T47D (cell line): ENCODE measurements at places on chromosomes 3 and 15.

GRCh38 chr3:106217745-106218144 is 348.9 kb upstream of the CBLB start:
- no peak for DNase-seq

DNA sequence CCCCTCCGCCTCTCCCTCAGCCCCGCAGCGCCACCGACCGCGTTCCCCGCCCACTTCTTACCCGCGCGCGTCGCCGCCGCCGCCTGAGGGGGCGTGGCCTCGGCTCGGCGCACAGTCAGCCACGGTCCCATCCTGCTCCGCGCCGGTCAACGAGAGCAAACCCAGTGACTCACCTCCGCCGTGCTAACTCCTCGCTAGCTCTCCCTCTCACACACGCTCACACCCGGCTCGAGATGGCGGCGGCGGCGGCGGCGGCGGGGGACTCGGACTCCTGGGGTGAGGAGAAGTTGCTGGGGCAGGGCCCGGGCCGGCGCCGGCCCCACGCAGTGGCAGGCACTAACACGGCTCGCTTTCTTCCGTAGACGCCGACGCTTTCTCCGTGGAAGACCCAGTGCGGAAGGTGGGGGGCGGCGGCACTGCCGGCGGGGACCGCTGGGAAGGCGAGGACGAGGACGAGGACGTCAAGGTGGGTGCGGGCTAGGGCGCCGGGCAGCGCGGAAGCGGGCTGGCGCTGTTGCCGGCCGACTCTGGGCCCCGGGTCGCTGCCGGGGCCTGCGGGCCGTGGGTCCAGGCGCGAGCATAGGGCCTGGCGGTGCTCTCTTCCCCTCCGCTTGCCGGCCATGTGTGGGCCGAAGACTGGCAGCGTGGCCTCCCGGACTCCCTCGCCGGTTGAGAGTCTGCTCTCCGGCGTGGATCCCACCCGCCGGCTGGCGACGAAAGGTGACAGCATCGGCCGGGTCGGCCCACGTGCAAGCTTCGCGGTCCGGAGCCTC is at the start of gene EIF3J:
TSS of gene EIF3J (plus strand) at position 186 of the 773 bp plus-strand sequence. CDS start at position 234, 48 bp downstream.
- peak; percentile 91 for DNase-seq

GRCh38 chr3:146280864-146281263 is 30.0 kb upstream of the PLSCR4 start:
- no peak for DNase-seq

DNA sequence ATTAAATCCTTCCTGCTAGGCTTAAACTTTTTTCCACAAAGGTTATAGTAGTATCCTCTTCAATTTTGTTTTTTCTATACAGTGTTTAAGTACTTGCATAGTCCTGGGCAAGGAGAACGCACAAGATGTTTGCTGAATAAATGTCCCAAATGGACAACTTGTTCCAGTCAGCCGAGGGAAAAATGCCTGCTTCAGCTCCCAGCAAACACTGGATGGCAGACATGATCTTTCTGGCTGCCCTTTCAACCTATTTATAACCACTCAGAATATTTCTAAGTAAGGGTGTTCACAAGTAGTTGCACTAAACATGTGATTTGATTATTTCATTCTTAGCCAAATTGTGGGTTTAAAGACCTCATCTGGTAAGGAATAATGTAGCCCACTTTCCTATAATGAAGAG is 29.8 kb downstream of the GNB4 start:
- DNase-seq = peak; percentile 69

DNA sequence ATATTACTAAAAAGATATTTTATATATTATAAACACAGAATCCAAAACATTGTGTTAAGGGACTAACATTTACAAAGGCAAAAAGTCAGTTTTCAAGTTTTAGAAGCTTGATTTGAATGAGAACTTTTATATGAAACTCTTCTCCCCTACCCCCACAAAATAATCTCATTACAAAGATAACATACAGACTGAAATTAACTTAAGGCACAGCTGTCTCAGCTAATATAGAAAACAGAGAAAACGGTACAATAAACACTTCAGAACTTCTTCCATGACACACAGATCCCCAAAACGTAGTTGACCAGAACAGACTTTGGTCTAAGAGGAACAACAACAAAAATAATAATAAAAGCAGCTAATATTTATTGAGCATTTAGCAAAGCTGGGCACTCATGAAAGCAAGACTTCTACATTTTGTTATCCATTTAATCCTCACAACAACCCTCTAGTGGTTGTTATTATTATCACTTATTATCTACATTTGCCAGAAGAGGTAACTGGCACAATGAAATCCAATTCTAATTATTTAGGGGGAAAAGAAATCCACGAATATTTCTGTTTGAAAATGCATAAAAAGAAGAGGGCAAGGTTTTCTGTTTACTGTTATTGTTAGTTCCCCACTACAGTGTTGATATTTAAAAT is 68.1 kb downstream of the PFN2 start:
- no peak for DNase-seq

GRCh38 chr3:53416530-53416929 is 69.2 kb upstream of the DCP1A start:
- no peak for DNase-seq

DNA sequence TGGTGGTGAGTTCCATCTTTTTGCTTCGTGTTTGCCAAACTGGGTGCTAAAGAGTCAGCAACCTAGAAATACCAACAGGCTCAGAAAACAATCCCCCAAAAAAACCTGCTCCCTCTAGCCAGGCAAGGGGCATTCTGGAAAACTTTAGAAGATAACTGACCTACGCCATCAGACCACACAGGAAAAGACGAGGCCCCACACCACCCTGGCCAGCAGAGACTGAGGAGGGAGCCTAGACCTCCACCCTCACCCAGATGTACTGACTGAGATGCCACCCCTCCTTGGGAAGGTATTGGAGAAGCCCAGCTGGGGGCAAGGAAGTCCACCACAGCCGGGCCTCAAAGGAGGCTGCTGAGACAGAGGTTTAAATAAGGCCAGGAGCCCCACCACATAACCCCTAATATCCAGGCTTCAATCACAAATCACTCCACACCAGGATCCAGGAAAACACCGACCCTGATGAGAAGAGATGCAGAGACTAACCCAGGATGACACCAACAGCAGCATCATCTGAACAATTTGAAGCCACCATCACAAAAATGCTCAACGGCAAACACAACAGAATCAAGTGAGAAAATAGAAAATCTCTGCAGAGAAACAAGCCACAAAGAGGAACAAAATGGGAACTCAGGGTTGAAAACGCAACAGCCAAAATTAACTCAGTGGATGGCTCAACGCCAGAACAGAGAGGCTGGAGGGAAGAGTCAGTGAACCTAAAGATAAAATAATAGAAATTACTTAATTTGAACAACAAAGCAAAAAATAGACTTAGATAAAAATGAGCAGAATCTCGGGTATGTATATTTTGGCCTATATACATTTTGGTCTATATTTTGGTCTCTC is 61.0 kb downstream of the TPRA1 start:
- DNase-seq = no peak

- no peak for DNase-seq
Observed at GRCh38 chr15:60356832-60357231, 41.0 kb downstream of the ANXA2 start.

- DNase-seq = no peak
Observed at GRCh38 chr3:103127737-103128136, 692.9 kb downstream of the ZPLD1 start.

- no peak for DNase-seq
Observed at GRCh38 chr3:154098376-154098775, 22.8 kb upstream of the ARHGEF26 start.

DNA sequence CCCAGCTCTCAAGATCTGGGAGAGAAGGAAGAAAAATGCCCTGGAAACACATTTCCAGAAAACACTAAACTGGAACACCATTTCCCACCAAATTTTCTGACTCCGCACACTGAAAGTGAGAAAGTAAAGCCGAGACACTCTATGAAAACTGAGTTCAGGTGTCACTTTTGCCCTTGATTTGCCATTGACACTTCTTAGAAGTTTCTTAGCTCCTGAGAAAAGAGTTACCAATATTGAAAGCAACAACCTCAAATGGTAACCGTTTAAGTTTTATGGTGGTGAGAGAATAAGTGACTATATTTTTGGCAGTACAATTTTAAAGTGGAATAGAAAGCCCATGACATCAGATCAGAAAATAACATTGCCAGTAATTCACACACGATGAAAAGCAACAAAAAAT is 39.0 kb downstream of the CD86 start:
- no peak for DNase-seq

DNA sequence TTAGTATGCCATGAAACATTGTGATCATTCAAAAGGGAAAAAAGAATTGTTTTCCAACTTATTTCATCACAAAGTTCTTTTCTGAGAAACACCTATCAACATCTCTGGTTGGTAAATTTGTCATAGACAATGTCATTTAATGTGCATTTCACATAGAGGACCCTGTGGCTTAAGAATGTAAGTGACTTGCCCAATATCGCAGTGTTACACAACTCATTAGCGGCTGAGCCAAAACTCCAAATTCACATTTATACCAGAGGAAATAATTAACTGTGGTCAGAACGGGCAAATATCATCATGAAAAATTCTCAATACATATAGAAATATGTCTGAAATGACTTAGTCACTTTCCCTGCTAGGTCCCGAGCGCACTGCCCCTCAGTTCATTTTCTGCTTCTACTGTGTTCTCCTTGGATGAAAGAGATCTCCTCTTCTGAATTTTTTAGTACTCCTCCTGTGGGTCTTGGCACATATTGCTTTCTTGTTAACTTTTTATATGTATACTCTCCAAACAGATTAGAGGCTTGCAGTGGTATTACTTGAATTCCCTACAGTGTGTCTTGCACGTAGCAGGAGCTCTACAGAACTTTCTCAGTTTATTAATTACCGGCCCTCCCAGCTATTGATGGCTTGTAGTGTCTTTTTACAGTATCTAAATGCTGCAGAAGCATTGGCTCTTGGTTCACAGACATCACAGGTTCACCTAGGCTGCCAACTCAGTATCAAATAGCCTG is 33.1 kb downstream of the PTX3 start:
- no peak for DNase-seq

DNA sequence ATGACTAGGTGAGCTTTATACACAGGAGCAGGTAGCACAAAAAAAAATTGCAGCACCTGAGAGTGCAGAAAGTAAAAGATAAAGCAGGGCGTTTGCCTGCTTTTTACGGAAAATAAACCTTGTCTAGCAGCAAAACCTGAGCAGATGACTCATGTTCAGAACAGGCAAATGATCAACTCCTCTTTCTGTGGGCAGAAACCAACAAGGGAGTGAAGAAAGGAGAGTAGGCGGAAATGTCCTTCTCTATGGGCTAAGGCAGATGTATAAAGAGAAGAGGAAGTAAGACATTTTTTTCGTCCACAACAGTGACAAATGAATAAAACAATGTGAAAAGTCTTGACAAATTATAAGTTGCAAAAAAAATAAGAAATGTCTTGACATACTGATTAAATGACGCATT is 24.5 kb upstream of the GMNC start:
- DNase-seq = no peak

DNA sequence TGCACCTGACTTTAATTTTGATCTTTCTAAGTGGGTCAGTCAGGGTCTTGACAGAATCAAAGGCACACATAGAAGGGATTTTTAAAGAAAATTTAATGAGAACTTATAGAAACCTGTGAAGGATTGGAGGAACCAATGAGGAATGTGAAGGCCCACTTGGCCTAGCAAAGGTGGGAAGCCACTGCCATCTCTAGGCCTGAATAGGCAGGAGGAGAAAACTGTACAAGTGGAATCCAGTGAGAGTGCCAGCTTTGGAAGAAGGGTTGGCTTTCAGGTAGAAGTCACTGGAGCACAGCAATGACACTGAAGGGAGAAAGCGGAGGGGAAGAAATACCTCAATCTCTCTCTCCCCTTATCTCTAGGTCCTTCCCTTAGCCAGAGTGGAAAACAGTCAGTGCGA is 380.7 kb upstream of the KCNMB2 start:
- no peak for DNase-seq

DNA sequence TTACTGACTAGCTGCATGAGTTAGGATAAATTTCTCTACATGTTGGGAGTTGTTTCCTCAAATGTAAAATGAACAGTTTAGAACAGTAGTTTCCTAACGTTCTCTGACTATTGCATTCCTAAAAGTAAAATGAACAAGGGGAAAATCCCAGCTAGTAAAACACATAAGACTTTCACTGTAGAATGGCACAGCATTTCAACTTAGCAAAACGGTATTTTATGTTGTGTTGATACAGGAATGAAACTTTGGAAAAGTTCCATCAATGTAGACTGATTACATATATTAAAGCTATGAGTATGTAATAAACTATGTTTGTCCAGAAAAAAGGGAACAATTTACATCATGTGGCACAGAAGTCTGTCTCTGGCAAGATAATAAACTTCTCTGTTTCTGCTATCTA is 297.4 kb upstream of the EPHA3 start:
- DNase-seq = no peak

DNA sequence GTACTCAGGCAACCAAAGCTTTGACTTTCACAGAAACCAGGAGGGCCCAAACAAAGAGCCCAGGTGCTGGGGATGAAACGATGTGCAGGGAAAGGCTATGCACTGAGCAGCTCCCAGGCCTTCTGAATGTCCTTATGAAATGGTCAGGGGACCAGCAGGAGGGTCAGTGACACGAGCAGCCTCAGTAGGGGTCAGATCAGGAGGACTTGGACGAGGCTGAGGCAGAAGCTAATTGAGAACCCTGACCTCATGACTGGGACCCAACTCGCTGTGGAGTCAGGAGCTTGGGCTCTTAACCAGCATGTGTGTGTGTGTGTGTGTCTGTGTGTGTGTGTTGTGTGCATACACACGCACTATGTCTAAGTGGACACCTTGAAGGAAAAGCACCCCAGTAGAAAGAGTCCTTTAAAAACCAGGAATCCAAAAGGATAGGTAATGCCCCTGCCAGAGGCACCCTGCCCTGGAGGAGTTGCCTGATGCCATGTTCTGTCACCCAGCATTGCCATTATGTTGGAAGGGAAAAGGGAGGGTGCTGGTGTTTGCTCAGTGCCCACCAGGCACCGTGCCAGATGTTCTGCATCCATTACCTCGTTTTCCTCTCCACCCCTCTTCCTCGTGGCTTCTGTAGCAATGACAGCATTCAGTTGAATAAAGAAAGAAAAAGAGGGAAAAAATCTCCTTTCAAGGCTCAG is 50.9 kb downstream of the CORO2B start:
- no peak for DNase-seq

GRCh38 chr3:54963641-54964040 is 35.8 kb upstream of the LRTM1 start:
- no peak for DNase-seq

DNA sequence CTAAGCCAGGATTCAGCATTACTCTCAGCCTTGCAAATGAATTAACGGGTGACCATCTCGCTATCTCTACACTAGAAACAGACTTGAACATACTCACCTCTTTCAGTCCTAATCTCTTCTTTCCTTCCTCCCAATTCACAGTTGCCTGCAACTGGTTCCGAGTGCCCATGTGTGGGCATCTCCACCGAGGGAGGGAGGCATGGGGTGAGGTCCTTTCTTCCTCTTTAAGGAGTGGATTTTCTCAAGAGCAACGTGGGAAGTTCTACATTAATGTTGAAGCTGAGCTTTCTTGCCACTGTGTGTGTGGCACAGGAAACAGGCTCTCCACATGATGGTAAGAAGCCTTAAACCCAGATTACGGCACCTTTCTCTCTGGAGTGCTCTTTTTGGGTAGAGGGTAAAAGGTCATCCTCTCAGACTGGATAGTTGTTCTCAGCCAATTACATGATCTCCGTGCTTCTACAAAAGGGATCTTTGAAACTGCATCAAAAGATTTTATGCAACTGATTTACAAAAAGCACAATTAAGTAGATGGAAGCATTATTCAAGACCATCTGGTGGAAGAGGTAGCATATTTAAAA is 286.8 kb upstream of the NR2F2 start:
- no peak for DNase-seq
